ENCODE measurements at places on chromosomes 16 and 17.

GRCh38 chr17:49012769-49013255, 15.6 kb downstream of the IGF2BP1 start:
- no peak for DNase-seq

- DNase-seq: no peak
Observed at GRCh38 chr17:40311575-40311974, 2.6 kb downstream of the RARA start.

DNA sequence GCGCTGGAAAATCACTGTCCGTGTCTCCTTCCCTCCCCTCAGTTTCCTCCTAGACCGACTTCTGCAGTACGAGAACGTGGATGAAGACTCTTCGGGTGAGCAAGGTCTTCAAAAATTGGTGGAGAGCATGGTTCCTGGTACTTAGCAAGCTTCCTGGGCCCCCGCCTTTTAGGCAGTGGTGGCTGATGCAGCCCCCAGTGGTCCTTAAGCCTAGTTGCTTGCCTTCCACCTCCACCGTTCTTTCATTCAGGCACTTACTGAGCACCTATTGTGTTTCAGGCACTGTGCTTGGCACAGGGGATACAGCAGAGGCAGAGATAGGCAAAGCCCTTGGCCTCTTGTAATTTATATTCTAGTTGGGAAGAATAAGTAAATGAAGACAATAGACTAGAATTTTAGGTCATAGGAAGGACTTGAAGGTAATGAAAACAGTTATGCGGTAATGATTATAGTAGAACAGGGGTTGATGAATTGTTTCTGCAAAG, 767 bp downstream of the INO80E start:
- DNase-seq: no peak

DNA sequence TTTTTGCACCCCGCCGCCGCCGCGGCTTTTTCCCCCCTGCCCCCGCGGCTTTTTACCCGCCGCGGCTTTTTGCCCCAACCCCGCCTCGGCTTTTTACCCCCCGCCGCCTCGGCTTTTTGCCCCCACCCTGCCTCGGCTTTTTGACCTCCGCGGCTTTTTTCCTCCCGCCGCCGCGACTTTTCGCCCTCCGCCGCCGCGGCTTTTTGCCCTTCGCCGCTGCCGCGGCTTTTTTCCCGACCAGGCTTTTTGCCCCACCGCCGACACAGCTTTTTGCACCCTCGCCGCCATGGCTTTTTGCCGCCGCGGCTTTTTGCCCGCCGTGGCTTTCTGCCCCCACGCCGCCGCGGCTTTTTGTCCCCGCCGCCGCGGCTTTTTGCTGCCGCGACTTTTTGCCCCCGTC, 137.0 kb upstream of the TP53TG3D start:
- no peak for DNase-seq

GRCh38 chr17:49845321-49845720, 2.5 kb downstream of the TAC4 start:
- no peak for DNase-seq

DNA sequence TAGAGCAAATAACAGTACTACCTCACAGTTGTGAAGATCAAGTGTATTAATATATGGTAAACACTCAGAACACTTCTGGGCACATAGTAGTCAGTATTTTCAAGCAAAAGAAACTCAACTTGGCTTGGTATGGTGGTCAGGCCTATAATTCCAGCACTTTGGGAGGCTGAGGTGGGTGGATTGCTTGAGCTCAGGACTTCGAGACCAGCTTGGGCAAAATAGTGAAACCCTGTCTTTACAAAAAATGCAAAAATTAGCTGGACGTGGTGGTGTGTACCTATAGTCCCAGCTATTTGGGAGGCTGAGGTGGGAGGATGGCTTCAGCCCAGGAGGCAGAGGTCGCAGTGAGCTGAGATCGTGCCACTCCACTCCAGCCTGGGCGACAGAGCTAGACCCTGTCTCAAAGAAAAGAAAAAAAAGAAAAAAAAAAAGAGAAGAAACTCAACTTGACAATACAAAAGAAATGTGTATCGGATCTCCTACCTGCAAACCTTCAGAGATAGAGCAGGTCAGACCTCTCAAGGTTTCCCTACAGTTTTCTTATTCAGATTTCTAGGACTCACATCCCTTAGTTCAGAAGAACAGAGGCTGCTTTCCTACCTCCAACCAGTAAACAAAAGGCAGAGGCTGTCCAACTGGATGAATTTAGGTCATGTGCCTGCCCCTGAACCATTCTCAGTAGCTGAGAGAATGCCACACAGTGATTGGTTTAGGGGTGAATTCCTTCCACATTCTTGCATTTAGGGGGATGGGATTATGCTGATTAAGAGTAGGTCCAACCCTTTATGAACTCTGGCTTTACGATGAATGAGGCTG, 1.7 kb upstream of the KPNA2 start:
- no peak for DNase-seq

GRCh38 chr16:50801036-50801435, 59.1 kb downstream of the CYLD start:
- DNase-seq: no peak

DNA sequence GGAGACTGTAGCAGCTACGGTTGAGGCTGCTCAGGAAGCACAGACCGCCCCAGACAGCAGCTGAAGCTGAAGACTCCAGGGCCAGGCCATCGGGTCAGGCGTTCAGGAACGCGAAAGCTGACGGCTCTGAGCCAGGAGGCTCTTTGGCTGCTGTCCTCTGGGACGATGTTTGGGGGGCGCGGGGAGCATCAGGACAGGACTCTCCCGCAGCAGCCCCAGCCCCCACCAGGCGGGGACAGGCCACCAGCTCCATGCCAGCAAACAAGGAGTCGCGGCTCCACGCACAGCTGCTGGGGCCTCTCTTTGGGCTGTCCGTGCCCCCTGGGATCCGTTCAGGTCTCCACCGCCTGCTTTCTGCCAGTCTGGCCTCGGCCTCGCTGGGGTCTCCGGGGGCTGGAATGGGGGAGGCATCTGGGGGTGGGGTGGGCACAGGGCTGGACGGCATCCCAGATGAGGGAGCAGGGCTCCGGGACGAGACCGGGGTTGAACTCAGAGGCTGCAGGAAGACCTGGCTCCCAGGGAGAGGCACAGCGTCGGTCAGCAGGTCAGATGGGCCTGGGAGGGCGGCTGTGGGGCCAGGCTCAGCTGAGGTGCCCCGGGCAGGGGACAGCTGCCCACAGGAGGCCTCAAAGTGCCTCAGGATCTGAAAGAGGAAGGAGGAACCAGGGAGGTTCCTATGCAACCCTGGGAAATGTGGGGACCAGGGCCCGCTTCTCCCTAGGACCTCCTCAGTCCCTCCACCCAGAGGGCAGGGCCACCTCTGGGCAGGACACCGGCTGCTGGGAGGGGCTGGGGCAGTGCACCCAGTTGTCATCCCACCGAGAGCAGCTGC, 6.3 kb upstream of the CEP131 start:
- no peak for DNase-seq

DNA sequence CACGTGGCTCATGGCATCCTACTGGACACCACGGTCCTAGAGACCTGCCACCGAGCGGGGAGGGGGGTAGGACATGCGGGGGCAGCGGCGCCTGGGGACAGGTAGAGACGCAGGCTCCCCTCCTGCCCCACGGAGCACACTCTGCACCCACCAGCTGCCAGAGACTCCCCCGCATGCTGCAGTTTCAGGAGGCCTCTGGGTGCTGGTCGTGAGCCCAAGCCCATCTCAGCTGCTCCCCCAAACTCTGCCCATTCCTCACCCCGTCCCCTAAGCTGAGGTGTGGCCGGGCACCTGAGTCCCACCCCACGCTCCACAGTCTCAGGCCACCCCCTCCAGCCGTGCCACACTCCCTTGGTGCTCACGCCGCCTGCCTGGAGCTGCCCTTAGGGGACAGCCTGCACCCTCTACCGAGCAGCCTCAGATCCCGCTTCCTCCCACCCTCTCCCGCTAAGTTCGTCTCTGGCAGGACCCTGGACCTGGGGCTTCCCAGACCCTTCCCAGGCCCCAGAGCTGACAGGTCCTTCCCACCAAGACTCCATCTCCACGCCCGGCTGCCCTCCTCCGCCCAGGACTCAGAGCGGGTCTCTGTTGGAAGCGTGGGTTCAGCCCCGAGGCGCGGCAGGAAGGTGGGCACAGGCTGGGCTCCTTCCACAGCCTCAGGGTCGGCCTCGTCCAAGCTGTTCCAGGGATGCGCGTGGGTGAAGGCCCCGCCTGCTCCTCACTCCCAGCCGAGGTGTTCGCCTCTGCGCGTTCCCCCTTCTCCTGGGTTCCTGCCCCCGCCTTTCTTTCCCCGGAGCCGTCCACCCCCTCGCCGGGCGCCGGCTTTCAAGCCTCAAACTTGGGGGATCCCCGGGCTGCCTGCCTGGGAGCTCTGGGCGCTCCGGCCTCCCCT, 1.3 kb downstream of the RAB40B start:
- no peak for DNase-seq

DNA sequence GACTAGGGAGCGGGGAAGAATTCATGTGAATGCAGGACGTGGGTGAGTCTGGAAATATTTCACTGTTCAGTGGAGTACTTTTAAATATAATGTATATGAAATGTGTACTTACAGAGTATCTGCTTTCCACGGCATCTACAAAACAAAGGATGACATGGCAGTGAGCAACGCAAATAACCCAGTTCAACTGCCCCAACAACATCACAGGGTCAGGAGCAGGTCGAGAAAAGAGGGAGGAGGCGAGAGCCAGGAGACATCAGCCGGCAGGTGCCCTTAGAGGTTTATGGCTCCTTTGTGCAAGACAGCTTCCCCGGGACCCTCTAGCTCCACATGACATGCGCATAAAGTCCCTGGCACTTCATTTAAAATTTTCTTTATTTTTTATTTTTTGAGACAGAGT, 61.1 kb downstream of the PECAM1 start:
- no peak for DNase-seq

- no peak for DNase-seq
Observed at GRCh38 chr17:58279736-58280479, 827 bp downstream of the MPO start.

GRCh38 chr17:45143767-45144198, 4.5 kb upstream of the HEXIM1 start:
- no peak for DNase-seq

GRCh38 chr16:84334058-84334457, 34.3 kb upstream of the ATP2C2 start:
- no peak for DNase-seq

DNA sequence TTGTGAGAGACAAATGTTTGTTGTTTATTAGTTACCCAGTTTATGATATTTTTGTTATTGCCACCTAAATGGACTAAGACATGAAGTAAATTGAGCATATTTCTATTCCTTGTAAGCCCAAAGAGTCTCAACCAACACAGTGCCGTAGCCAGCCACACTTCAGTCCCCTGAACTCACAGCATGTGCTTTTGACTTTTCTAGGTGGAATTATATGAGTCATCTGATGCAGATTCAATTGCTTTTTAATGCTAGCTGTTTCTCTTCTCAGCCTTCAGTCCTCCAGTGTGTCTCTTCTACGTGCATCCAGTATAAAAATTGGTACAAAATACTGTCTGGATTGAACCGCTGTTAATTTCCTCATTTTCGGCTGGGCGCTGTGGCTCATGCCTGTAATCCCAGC, 39.0 kb downstream of the IQCK start:
- DNase-seq: no peak

GRCh38 chr16:4882000-4882632, 34.8 kb downstream of the UBN1 start:
- no peak for DNase-seq

DNA sequence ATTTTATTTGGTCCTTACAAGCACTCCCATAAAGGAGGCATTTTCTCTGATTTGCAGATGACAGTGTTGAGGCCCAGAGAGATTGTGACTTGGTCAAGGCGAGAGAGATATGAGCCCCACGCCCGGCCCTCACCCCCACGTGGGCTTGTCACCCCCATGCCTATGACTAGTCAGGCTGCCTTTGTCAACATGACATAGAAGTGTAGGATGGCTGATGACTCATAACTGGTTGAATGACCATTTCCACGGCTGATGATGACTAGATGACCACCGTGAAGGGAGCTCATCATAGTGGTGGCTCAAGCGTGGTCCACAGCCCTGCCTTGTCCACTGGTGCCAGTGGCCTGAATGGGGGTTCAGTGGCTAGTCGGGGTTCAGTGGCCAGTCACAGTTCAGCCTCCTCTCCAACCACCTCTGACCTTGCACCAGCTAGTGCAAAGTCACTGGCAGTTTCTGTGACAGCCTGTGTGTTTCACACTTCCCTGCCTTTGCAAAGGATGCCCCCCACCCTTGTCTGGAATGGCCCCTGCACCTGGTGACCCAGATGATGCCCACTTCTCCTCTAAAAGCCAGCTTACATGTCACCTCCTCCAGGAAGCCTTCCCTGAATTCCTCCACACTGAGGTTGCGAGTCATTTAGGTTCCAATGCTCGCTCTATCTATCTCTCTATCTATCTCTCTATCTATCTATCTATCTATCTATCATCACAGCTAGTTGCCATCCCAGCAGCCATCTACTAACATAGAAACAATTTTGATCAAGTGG, 3.8 kb upstream of the WSCD1 start:
- DNase-seq: no peak

GRCh38 chr17:51813140-51813783, 345.3 kb downstream of the CA10 start:
- DNase-seq: no peak

DNA sequence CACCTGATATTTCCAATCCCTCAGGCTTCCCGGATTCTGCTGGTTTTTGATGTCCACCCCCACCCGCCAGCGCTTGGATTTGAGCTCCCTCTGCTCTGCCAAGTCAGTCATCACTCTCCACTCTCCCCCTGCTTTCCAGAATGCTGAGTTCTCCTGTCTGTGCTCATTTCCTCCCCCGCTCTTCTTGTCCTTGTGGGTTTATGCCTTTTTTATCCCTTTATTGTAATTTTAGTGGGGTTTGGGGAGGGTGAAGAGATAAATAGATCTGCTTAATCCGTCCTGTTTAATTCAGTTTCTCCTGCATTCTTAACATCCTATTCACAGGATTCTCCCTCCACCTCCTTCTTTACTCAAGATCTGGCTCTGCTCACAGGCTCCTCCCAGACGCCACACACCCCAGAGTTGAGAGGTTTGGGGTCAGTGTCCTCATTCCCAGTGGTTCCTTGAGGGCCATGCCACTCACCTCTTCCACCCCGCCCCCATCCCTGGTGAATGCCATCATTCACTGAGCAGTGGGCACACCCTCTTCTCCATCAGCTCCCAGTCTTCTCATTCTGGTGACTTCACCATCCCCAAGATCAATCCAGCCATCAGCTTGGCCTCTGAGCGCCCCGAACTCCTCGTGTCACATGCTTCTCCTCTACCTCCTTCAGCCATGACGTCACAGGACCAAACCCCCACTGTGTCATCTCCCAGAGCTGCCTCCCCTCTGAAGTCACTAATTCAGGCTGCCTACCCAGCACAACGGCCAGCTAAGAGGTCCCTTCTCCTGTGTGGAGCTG, 15.1 kb upstream of the GUCY2D start:
- no peak for DNase-seq

DNA sequence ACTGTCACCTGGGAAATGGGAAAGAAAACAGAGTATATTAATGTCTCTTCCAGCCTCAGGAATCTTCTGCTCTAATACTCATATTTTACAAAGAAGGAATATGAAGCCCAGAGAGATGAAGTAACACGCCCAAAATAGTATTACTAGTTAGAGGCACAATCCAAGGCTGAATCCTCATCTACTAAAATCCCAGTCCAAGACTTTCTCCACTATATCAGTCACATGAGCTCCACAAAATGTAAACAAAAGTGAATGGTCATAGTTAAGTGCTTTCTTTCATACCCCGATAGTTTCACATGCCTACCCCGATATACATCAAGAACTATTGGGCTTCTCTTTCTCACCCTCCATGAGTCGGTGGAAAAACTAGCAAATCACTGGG, 965 bp downstream of the INTS2 start:
- no peak for DNase-seq

GRCh38 chr17:75814900-75815373, 29.3 kb downstream of the UNC13D start:
- no peak for DNase-seq

GRCh38 chr17:73342050-73342522, 30.3 kb upstream of the CDC42EP4 start:
- no peak for DNase-seq

GRCh38 chr17:3809135-3809534, 8.1 kb upstream of the ITGAE start:
- no peak for DNase-seq
